ENCODE measurements at places on chromosomes 5 and 9.

GRCh38 chr5:127586811-127587210 is 62.1 kb upstream of the CTXN3 start:
- DNase-seq = no peak

DNA sequence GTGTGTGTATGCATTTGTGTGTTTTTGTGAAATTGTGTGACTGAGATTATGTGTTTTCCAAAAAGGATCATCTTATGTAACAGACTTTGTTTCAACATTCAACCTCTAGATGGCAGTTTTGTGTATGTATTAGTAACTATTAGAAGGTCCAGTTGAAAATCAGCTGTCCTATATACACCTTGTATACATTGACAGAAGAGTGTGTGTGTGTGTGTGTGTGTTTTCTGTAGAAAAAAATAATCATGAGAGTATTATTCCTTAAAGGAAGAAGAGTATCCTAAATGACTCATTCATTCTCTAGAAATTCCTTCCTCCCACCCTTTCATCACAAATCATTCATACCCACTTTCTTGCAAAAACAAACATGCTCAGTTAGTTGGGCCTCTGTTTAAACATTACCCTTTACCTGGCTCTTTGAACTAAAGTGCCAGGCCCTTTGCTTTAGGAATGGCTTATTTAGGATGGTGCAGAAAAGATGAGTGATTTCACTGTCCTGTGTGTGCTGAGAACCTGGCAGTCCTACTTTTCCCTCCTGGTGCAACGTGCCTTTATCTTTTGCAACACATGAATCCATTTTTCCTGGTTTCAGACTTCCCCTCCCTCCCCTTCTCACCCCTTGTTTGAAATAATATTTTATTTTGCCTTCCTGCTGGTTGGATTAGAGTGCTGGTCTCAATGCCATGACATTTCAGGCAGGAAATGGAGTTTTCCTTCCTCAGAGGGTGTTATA is 152.2 kb downstream of the ARHGAP26 start:
- DNase-seq = no peak

DNA sequence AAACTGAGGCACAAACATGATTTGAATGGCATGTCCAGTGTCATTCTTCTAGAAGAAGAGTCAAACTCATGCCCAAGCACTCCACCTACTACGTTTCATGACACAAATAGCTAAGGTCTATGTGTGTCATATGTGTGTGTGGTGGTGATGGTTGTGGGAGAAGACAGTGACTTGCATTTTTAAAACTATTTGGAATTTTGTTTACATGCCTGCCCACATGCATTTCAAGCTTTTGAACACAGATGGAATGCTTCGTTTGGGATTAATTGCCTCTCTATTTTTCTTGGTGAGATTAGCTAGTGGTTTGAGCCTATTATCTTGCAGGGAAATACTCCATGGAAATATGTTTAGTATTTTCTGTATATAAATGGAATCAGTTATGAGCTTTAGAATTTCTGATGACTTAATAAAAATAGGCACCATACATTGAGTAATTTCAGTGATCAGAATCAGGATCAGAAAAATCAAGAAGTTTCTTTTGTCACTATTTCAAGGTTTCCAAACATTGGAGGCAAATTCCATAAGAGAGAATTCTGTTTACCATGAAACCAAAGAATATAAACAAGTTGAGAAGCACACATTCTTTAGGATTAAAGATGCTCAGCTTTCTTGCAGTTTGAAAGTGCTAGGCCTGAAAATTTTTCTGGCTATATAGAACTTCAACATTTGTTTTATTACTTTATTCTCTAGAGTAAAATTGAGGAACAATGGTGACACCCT is 260.3 kb upstream of the SEMA6A start:
- no peak for DNase-seq

- DNase-seq = no peak
Measured at GRCh38 chr5:78326930-78327329, 32.4 kb upstream of the AP3B1 start.

- DNase-seq = no peak
Measured at GRCh38 chr9:133845440-133845839, 107.3 kb upstream of the SARDH start.

- DNase-seq = no peak
Measured at GRCh38 chr5:31193116-31193515, 370 bp upstream of the CDH6 start.

DNA sequence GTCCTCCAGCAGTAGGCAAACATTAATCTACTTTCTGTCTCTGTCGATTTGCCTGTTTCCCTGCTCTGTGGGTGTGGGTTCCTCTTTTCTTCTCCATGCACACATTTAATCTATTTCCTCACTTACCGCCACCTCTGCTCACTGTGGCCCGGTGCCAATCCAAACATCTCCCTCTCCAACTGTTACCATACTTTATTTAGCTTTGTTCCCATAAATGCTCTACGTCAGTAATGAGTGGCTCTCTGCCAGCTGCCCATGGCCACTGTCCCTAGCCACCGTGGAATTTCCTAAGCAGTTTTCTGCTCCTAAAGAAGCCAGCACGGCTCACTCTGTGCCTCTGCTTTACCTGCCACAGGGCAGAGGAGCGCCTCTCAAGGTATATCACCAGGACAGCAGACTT is 19.5 kb upstream of the GOLPH3 start:
- no peak for DNase-seq

DNA sequence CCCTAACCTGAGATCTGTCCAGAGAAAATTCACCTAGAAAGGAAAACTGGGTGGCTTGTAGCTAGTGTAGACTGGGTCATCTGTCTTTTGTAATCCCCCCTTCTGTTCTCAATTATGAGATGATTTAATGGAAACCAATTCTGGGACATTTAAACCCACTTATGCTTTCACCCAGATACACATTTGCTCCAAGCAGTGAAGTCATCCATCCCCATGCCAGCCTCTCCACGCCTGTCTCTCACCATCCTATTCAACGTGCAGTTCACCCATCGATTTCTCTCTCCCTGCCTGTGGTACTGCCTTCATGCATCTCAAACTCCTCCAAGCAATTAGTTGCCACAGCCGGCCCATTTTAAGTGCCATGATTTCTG is 1.8 kb downstream of the PHF19 start:
- no peak for DNase-seq

- no peak for DNase-seq
Measured at GRCh38 chr9:36165826-36166167, 3.4 kb upstream of the CCIN start.

- no peak for DNase-seq
Measured at GRCh38 chr9:126999315-127000068, 84.9 kb downstream of the RALGPS1 start.

GRCh38 chr5:171855798-171856763 is 70.5 kb downstream of the SMIM23 start:
- DNase-seq = no peak

DNA sequence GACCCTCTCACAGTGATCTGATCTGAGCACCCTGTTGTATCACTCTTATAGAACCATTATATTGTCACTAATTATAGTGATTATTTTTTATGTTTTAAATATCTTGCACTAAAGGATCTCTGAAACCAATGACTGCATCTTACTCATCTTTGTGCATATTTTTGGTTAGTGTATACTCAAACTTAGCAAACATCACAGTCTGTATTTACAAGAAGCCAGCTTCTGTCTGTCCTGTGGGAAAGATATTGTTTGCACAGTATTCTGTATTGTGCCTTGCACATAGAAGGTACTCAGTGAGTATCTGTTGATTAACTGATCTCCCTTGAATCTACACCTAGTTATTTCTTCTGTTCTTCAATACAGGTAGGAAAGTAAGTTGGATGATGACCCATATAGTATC is 131.5 kb downstream of the PAM start:
- DNase-seq = no peak

DNA sequence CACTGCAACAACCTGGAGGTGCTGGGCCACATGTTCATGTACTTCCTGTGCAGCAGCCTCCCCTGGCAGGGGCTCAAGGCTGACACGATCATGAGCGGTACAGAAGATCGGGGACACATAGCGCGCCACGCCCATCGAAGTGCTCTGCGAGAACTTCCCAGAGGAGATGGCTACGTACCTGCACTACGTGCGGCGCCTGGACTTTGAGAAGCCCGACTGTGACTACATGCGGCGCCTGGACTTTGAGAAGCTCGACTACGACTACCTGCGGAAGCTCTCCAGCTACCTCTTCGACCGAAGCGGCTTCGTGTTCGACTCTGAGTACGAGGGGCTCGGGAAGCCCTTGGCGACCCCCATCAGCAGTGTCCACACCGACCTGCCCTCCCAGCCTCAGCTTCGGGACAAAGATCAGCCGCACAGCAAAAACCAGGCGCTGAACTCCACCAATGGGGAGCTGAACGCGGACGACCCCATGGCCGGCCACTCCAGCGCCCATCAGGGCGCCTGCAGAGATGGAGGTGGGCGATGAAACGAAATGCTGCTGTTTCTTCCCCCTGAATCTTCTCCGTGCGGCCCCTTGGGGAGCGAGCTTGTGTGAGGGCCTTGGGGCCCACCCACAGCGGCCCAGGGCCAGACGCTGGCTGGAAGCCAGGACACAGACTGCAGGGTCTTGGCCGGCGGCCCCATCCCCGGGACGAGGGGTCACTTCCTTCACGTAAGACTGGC is 56.5 kb downstream of the JAK2 start:
- DNase-seq = no peak

GRCh38 chr9:72945391-72945790 is 7.5 kb downstream of the ALDH1A1 start:
- DNase-seq = no peak

DNA sequence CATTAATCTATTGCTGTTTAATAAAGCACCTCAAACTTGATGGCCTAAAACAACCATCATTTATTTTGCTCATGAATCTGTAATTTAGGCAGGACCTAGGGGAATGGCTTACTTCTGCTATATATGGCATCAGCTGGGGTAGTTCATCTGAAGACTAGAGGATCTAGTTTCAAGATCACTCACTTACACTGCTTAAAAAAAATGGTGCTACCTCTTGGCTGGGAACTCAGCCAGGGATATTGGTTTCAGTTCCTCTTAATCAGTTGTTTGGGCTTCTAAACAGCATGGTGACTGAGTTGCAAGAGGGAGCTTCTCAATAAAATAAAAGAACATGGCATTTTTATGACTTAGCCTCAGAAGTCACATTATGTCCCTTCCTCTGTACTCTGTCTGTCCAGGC is 142.0 kb downstream of the FAM114A2 start:
- DNase-seq = no peak

DNA sequence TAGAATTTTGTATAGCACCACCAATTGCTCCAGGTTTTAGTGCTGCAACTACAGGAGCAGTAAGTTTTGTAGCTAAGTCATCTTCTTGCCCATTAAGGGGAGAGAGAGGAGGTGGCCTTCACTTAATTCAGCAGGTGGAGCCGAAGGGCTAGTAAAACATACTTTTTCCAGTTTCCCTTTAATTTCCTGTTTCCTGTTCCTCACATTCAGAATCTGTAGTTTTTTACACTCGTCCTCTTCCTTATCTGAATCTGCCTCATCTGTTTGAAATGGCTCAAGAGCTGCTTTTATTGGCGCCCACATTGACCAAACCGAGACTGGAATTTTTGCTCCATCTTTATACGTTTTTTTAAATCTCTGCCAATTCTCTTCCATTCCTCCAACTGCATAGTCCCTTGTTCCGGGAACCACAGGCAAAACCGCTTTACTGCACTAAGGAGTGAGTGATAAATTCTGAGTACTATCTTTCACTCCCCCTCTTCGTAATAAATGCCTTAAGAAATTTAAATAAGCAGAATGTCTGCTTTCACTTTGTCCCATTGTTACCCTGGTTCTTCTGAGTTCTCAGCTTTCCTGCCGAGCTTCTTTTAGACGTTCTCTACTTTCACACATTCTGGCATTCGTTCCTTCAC is 133.9 kb downstream of the DROSHA start:
- no peak for DNase-seq

- DNase-seq = no peak
Measured at GRCh38 chr5:174457141-174457678, 267.2 kb upstream of the MSX2 start.

DNA sequence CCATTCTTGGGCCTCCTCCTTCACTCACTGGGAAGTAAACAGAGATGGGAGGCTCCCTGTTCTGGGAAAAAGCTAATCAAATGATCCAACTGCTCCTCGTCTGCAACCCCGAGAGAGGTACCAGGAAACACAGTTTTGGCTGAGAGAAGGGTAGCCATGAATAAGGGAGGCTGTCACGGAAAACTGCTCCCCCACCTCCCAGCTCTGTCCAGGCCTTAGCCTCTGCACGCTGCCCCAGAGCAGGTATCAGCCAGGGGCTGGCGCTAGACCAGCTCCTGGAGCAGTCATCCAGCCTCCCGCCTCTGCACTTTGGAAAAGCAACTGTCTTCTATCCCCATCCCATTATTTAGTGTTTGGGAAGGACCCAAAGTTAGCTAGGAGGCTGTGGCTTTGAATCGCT is 266.1 kb downstream of the NDUFS4 start:
- DNase-seq = no peak

Measured in stimulated activated CD8-positive, alpha-beta memory T cell treated with anti-CD3 and anti-CD28 coated beads, Interleukin-12 subunit alpha, Interleukin-12 subunit beta, amount 100 ng/mL, for 4 hours (primary cell).